ENCODE measurements at places on chromosomes 2 and 18. TPM values are rescaled to one million over a fixed set of nuclear protein-coding genes. Genes with fewer than 3 reads are reported as not detected.

The E2F6 gene
- 29.8 TPM for total RNA-seq

The MYOM1 gene
- total RNA-seq, result 0.10 TPM

DNA sequence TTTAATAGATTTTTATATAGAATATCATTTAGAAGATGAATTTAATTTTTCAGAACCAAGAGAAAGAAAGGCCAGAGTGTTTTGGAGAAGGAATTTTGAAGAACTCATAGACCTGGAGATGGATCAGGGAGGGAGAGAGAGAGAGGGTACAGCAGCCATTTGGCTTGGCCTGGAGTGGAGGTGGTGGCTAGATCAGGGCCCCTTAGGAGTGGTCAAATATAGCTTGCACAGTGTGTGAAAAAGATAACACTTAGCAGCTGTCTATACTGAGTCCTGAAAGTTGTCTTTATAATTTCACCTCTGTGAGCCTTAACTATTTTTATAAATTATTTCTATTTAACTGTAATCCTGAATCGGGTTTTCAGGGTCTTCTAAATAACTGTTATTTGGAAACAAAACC lies 38.8 kb upstream of the ACYP2 start:
- no peak for DNase-seq

DNA sequence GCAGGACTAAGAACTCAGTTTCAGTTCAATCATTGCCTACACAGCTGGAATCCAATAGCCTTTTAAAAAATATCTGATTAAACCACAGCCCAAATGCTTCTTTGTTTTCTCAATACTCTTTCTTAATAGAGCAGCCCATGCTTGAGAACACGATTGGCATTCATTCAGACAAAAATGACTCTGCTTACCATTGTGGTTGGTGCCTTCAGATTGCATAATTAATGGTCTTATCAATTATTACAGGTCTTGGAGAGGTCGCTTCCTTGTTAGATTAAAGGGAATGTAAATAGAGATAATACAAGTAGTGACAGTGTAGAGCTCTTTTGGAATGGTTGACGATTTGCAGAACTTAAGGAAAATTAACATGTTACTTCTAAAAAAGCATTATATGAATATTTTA lies 107.2 kb downstream of the RNF152 start:
- DNase-seq, result no peak

- no peak for DNase-seq
Measured at GRCh38 chr18:27803957-27804356, 373.0 kb downstream of the CDH2 start.

GRCh38 chr2:170817093-170818035 lies 677 bp downstream of the GAD1 start:
- no peak for DNase-seq

GRCh38 chr2:179107737-179108136 lies 57.8 kb upstream of the CCDC141 start:
- DNase-seq, result no peak

GRCh38 chr2:212078103-212078502 lies 460.5 kb downstream of the ERBB4 start:
- DNase-seq, result no peak

- DNase-seq, result peak; percentile 23
Measured at GRCh38 chr18:58682429-58683069, 11.3 kb downstream of the MALT1 start.

The SDC1 gene
- total RNA-seq, result 31.7 TPM

DNA sequence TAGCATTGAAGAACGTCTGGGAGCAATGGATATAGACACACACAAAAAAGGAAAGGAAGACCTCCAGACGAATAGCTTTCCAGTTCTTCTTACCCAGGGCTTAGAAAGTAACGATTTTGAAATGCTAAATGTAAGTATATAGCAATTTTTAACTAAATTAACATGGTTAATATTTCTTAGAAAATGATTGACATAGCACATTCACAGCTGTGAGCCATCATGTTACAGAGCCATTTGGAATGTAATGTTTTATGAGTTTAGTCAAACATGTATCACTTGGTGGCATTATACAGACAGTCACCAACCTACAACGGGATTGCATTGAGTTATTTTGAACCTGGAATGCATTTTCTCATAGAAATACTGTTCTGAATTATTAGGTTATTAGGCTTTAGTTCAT lies 35.1 kb downstream of the WDR43 start:
- no peak for DNase-seq

The RTKN gene
- 15.7 TPM for total RNA-seq

The GCG gene
- total RNA-seq, result not detected

The LANCL1 gene
- total RNA-seq, result 86.6 TPM

The ATP6V1B1 gene
- 2.3 TPM for total RNA-seq

- no peak for DNase-seq
Measured at GRCh38 chr2:132747046-132747445, 77.0 kb upstream of the LYPD1 start.

DNA sequence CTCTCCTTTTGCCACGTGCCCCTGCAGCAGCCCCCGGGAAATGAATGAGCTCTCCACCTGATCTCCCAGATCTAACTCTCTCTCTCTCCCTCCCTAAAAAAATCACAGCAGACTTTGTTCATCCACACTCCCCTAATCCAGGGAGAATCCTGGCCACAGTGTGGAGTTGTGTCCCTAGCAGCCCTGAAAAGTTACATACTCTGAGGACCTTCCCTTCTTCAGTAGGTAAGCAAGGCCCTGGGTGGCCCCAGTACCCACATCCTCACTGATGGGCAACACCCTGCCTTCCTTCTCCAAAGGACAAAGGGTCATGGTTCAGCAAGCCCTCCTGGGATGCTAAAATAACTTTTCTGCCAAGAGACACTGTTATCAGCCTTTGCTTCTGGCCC lies 76.9 kb upstream of the GLI2 start:
- DNase-seq, result no peak

DNA sequence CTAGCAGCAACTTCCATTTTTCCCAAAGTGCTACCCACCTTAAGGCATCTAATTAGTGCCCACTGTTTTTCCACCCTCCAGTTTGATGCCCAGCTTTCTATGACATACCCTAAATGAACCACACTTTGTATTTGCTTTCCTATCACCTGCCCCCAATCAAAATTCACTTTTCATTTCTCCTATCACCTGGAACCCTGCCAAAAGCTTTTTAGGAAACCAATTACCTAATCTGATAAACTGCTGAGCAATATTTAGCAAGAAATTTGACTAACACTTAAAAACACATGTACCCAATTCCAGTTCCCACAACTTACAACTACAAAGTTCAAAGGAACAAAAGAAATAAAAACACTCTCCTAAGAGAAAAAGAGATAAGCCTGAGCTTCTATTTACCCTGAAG lies 71.7 kb downstream of the IKZF2 start:
- DNase-seq, result no peak

DNA sequence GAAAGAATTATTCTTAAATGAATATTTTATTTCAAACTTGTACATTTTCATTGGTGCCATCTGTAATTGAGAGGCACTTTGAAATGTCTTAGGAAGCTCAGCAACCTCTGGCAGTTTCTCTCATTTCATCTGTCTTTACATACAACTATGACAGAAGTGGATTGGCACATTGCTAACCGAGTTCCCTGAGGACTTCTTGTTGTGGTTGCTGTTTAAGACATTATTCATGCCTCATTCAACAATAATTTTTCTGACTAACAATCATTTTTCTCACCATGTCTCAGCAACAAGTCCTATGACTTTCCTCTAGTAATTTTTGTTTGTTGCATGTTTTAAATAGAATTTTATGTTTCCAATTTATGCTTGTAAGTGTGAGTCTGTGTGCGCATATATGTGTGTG lies 284.0 kb upstream of the CWC22 start:
- DNase-seq, result peak; percentile 67
